ENCODE measurements at places on chromosomes 5 and 9. TPM values are rescaled to one million over a fixed set of nuclear protein-coding genes. Genes with fewer than 3 reads are reported as not detected.
A peak's percentile ranks its signal among the peaks of the same experiment; 100 is the strongest.

DNA sequence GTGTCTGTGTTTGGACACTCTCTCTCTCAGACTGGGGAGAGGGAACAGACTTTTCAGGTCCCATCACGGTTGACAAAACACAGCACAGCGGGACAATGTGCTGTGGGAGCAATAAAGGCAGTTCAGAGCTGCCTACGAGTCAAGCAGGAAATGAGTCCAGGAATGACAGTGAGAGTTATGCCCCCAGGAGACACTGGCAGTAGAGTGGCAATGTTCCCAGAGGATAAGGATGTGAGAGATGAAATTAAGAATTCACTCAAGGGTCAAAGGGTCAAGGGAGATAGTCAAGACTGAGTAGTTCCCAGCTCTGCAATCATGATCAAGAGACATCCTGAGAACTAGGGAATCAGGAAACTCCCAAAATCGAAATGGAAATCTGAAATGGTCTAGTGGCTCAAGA is 156.1 kb downstream of the LURAP1L start:
- H3K36me3 ChIP-seq: no peaks in the 10 kb centered on the region
- no peaks in the 10 kb centered on the region for H3K4me1 ChIP-seq
- DNase-seq: no peak
- no peaks in the 10 kb centered on the region for H3K27me3 ChIP-seq
- H3K4me3 ChIP-seq: no peak overlapping the region

DNA sequence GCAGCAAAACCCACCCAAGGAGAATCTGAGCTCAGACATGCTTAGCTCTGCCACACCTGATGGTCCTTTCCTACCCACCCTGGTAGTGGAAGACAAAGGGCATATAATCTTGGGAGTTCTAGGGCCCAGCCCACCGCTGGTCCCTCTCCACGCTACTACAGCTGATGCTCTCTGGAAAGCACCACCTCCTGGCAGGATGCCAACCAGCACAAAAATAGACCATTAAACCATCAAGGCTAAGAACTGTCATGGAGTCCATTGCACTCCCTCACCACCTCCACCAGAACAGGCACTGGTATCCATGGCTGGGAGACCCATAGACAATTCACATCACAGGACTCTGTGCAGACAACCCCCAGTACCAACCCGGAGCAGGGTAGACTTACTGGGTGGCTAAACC is 111.0 kb upstream of the IL7R start:
- H3K27ac ChIP-seq: no peak overlapping the region
- H3K4me3 ChIP-seq: no peak overlapping the region
- no peaks in the 10 kb centered on the region for H3K4me1 ChIP-seq
- DNase-seq: no peak
- H3K27me3 ChIP-seq: no peaks in the 10 kb centered on the region

DNA sequence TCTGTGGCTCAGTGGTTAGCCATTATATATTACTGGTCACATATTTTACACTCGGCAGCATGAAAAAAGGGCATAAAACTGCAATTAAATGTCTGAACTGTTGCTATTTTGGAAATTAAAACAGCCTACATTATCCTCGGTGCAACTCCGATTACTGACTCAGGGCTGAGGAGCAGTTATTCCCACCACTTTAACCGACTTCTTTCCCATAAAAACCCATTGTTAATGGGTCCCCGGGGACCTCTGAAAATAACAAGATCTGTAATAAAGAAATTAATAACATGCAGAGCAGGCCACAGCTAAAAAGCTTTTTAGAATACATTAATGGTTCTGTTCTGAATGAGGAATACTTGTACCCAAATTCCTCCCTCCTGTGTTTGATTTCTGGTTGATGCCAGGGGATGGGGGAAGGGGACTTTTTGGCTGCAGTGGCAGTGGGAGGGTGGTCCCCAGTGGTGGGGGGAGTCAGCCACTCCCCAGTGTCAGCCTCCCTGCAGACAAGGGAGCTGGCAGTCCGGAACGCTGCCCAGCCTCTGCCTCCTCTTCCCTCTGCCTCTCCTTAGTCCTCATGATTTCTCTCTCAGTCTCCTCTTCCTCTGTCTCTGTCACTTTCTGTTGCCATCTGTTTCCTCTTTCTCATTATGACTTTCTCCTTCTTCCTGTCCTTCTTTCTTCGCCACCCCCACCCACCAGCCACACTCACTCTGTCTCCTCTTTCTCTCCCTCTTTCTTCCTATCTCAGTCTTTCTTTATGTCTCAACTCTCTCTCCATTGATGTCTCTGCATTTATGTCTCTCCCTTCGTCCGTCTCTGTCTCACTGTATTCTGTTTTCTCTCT is 59.0 kb upstream of the ZBTB43 start:
- no peaks in the 10 kb centered on the region for H3K27me3 ChIP-seq
- H3K36me3 ChIP-seq: no peaks in the 10 kb centered on the region
- no peak overlapping the region for H3K27ac ChIP-seq
- H3K4me3 ChIP-seq: no peak overlapping the region
- DNase-seq: no peak

DNA sequence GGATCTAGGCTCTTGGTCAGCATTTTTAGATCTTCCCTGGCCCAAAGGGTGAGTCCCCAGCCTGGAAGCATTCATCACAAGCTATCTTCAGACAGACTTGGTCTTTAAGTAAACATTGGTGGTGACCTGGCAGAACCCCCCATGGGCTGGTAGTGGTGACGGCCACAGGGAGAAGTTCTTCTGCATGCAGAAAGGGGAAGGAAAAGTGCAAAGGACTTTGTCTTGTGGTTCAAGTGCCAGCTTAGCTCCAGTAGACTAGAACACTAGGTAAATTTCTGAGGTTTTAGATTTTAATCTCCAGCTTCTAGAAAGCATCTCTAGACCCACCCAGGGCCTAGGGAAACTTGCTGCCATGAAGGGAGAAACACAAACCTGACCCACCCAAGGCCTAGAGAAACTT is 584.0 kb downstream of the CHSY3 start:
- no peak overlapping the region for H3K27ac ChIP-seq
- no peak overlapping the region for H3K4me3 ChIP-seq
- H3K36me3 ChIP-seq: no peaks in the 10 kb centered on the region
- DNase-seq: no peak
- H3K4me1 ChIP-seq: no peaks in the 10 kb centered on the region

DNA sequence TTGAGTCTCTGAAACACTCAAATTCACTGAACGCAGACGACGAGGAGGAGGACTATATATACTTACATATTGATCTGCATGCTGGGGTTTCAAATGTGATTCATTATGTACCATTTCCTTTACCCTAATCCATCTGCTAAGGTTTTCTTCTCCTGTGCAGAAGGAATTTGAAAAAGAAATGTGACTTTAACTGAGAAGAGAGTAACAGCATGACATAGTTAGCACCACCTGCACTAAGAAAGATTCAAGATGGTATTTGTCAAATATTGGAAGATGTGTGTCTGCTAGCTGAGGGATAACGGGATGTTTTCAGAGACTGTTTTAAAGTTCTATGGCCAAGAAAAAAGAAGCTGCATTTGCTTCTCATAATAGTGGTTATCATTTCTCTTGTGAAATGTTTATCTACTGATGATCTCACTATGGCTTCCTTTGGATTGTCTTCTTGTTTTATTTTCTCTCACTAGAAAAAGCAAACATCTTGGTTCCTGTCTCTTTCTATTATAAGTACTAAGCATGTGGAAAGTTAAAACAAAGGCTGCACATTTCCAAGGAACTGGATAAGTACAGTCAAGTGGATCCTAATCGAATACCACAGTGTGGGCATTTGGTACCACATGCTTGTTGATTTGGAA is 89.8 kb upstream of the TLE4 start:
- no peak overlapping the region for H3K4me3 ChIP-seq
- H3K27me3 ChIP-seq: no peaks in the 10 kb centered on the region
- no peak overlapping the region for H3K27ac ChIP-seq
- DNase-seq: no peak
- H3K36me3 ChIP-seq: no peaks in the 10 kb centered on the region
- no peaks in the 10 kb centered on the region for H3K4me1 ChIP-seq

GRCh38 chr5:135373736-135374515 is 25.1 kb downstream of the MACROH2A1 start:
- H3K36me3 ChIP-seq: no peaks in the 10 kb centered on the region
- H3K27ac ChIP-seq: peak overlapping the region; percentile 89
- no peak overlapping the region for H3K4me3 ChIP-seq
- peak; percentile 86 for DNase-seq

GRCh38 chr5:172775326-172776234 is 4.6 kb upstream of the DUSP1 start:
- peaks cover 39% of the 10 kb centered on the region for H3K4me1 ChIP-seq
- peak; percentile 99 for DNase-seq
- no peaks in the 10 kb centered on the region for H3K27me3 ChIP-seq
- H3K4me3 ChIP-seq: no peak overlapping the region

- H3K27ac ChIP-seq: no peak overlapping the region
- H3K4me1 ChIP-seq: peaks cover 6% of the 10 kb centered on the region
- H3K36me3 ChIP-seq: no peaks in the 10 kb centered on the region
- no peaks in the 10 kb centered on the region for H3K27me3 ChIP-seq
These were observed 111.7 kb upstream of the MSX2 start for GRCh38 chr5:174612686-174613085.

DNA sequence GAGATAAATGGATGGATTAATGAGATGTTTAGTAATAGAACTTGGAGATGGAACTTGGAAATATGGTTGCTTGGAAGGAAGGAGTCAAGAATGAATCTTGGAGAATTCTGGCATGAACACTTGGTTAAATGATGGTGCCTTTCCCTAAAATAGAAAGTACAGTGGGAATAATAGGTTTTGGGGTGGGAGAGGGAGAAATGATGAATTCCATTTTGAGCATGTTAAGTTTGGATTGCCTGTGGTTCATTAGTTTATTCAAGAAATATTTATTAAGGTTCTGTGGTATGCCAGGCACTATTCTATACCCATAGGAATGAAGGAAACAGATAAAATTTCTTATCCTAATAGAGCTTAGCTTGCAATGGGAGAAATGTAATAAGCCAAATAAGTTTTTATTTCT is 58.4 kb downstream of the PBX3 start:
- no peaks in the 10 kb centered on the region for H3K27me3 ChIP-seq
- no peaks in the 10 kb centered on the region for H3K4me1 ChIP-seq
- no peak overlapping the region for H3K4me3 ChIP-seq
- no peak overlapping the region for H3K27ac ChIP-seq
- no peak for DNase-seq

DNA sequence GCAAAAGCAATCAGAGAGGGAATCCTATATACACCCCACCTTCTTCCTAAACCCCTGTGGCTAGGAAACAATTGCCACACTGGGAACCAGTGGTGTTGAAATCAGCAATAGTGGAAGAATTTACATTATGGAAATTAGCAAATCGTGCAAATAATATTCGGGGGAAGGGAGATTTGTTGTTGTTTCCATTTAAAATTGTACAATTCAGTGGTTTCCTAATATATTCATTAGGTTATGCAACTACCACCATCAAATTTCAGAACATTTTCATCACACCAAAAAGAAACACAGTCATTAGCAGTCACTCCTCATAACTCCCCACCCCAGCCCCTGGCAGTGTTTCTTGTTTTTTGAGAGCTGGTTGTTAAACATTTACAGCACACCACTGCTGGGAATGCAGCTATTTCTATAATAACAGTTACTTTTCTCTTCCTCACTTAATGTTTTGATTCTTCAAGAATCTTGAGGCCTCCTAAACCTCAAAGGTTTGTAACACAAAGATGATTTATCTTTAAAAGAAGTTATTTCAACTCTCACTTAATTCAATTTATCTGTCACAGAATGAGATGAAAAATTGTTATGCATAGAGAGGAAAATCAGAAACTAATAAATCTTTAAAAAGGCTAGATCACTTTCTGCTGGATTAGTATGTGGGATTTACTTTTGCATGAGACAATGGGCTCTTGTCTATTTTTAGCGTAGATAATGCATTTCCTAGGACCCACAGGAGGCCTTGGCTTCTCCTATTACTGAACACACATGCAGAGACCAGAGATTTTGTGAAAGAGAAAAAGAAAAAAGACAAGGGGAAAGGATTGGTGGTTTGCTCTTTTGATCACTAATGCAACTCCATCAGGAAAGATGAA is 91.8 kb upstream of the DAPK1 start:
- H3K4me3 ChIP-seq: no peak overlapping the region
- peak; percentile 40 for DNase-seq
- H3K27ac ChIP-seq: no peak overlapping the region
- H3K36me3 ChIP-seq: no peaks in the 10 kb centered on the region
- no peaks in the 10 kb centered on the region for H3K4me1 ChIP-seq

GRCh38 chr5:158431369-158432029 is 572.6 kb upstream of the CLINT1 start:
- H3K4me1 ChIP-seq: peaks cover 4% of the 10 kb centered on the region
- H3K36me3 ChIP-seq: no peaks in the 10 kb centered on the region
- peak; percentile 45 for DNase-seq

- H3K27me3 ChIP-seq: no peaks in the 10 kb centered on the region
- H3K36me3 ChIP-seq: no peaks in the 10 kb centered on the region
- H3K4me1 ChIP-seq: no peaks in the 10 kb centered on the region
- H3K4me3 ChIP-seq: no peak overlapping the region
- no peak overlapping the region for H3K27ac ChIP-seq
These were observed 139.1 kb downstream of the BASP1 start for GRCh38 chr5:17356551-17356950.

- H3K4me3 ChIP-seq: no peak overlapping the region
- no peaks in the 10 kb centered on the region for H3K27me3 ChIP-seq
- DNase-seq: peak; percentile 4
- no peaks in the 10 kb centered on the region for H3K36me3 ChIP-seq
- no peak overlapping the region for H3K27ac ChIP-seq
- H3K4me1 ChIP-seq: no peaks in the 10 kb centered on the region
These were observed 16.6 kb upstream of the HEMGN start for GRCh38 chr9:97954550-97954989.

- peaks cover 65% of the 10 kb centered on the region for H3K27me3 ChIP-seq
- H3K36me3 ChIP-seq: no peaks in the 10 kb centered on the region
- DNase-seq: no peak
- H3K27ac ChIP-seq: no peak overlapping the region
- H3K4me3 ChIP-seq: no peak overlapping the region
These were observed 11.6 kb downstream of the LHX3 start for GRCh38 chr9:136193127-136193890.

- H3K4me1 ChIP-seq: peaks cover 66% of the 10 kb centered on the region
- no peak for DNase-seq
- peak overlapping the region; percentile 53 for H3K27ac ChIP-seq
- H3K36me3 ChIP-seq: peaks cover 45% of the 10 kb centered on the region
These were observed 12.2 kb upstream of the C5orf15 start for GRCh38 chr5:133980652-133981051.

Gene GLDC
- total RNA-seq: 0.46 TPM

Gene IRGM
- not detected for total RNA-seq

Gene SPINK6
- total RNA-seq: not detected

Gene SYK
- total RNA-seq: 2.5 TPM

Gene GPR21
- total RNA-seq: 1.3 TPM

Gene ZFP37
- 1.3 TPM for total RNA-seq

All from gastrocnemius medialis (tissue), 4 donors.